Hepatocyte (in vitro differentiated cells): ENCODE measurements at places on chromosomes 2 and 18.
A peak's percentile ranks its signal among the peaks of the same experiment; 100 is the strongest.

DNA sequence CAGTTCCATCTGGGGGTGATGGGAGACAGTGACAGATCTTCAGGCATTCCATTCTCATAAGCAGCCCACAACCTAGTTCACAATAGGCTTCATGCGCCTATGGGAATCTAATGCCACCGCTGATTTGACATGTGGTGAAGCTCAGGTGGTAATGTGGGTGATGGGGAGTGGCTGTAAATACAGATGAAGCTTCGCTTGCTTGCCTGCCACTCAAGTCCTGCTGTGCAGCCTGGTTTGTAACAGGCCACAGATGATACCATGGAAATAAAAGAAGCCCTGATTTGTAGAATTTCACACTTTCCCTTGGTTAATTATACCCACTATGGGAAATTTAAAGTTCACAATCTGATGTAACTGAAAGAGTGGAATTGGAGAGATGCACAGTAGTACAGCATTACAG, 40.5 kb upstream of the CXXC1 start:
- DNase-seq: no peak

DNA sequence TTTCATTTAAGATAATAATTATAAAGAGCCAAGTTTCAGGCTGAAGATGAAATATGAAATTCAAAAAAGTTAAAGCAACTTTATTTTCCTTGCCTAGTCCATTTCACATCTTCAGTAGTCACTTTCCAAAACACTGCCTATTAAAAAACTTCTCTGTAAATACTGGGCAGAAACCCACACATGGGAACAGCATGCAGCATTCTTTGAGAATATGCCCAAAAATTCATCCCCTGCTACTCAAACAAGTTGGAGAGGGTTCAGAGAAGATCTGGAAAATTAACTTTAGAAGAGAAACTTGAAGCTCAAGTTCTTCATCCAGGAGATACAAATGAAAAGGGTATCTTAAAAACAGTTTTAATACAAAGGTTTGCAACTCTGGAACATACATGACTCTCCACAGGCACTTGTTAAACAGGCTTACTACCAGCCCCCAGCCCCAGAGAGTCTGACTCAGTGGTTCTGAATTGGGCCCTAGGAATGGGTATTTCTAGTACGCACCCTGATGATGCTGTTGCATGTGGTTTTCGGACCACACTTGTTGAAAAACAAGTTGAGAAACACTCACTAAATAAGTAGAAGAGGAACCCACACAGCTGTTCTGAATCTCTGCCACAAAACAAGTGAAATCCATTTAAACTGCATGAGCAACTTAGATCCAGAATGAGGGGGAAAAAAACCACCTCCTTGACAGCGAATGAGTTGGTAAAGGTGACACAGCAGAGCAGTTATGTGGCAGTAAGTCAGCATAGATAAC, 329.1 kb downstream of the SATB2 start:
- no peak for DNase-seq

DNA sequence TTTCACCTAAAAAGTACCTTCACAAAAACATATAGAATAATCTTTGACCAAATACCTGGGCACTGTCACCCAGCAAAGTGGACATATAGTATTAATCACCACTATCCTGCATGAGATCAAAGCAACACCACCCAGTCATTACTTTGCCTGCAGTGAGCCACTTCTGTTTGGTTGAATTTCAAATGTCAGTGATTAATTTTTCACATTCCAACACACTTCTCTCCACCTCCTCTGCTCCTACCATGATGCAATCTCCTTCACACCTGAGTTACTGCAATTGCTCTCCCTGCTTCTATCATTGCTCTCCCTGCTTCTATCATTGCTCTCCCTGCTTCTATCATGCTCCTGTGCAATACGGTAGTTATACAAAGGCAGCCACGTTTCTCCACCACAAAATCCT, 106.1 kb upstream of the NETO1 start:
- DNase-seq: no peak

- peak; percentile 45 for DNase-seq
These were observed 1064.1 kb upstream of the CNTNAP5 start for GRCh38 chr2:122960759-122961641.

GRCh38 chr2:149860276-149860921, 272.8 kb upstream of the MMADHC start:
- DNase-seq: no peak

- DNase-seq: no peak
These were observed 57.3 kb downstream of the RHOB start for GRCh38 chr2:20504174-20504573.

GRCh38 chr2:127985026-127985734, 42.7 kb downstream of the SAP130 start:
- no peak for DNase-seq

GRCh38 chr2:25895610-25896009, 17.3 kb upstream of the ASXL2 start:
- DNase-seq: no peak

DNA sequence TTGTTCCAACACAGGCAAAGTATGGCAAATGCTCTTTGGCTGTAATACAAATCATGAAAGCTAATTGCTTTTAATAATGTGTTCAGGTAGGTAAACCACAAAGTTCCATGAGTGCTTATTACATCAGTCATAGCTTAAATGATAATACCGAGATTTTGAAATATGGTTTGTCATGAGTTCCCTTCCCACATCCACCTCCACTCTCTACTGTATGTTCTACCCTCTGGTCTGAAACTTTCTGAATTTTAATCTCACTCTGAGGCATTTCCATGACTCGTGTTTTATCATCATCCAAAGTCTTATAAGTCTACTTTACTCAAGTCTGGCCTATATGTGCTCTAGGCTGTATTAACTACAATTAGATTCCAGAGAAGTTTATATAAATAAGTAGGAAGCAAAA, 354.8 kb downstream of the AKAIN1 start:
- DNase-seq: no peak

DNA sequence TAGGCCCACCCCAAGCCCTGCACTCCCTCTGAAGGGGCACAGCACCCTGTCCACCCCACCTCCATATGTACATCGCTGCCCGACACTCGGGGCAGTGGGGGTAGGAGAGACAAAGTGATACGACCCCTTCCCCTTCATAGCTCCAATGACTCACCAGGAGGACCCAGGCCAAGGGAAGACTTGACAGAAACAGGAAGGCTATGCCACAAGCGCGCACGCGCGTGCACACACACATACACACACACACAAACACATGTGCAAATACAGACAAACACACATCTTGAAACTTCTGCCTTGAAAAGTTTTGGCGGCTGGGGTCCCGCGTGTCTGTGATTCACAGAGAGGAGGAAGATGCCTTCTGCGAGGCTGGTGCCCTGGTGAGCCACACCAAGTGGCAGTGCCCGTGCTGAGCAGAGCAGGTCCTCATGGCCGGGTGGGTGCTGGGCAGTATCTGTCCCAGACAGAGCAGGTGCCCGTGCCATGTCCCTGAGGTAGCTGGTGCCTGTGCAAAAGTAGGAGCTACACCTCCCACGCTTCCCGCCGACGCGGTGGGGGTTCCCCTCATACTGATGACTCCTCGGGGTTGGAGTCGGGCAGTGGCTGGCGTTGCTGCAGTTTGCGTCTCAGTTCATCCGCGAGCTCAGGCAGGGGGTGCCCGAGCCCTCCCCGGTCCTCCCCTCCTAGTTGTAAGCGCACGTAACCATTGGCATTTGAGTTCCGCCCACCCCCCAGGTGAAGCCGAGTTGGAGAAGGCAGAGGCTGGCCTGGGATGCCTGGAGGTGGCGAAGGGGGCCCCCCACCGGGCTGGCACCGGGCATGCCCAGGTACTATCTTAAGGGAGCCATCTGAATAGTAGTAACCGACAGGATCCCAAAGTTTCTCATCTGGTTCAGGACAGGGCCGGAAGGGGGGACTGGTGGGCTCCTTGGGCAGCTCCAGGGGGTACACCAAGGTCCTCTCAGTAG, 2.5 kb upstream of the ANKRD39 start:
- no peak for DNase-seq

DNA sequence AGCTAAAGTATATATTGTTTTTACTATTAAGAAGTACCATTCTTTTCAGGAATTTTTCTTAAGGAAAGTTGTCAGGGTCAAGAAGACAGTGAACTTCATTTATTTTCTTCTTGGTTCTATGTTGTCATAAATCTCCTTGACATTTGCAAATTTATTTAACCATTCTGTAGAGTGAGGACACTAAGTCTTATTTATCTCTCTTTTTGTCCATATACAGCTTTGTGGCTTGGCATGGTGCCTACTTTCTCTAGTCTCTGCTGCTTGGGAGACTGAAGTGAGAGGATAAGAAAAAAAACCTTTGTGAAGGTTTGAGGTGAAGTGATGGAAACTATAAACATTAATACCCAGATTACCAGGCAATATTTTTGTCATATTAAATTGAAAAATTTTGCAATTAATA, 1389.4 kb downstream of the SUCLG1 start:
- DNase-seq: peak; percentile 13

GRCh38 chr2:234795272-234795920, 156.4 kb upstream of the SH3BP4 start:
- DNase-seq: no peak

GRCh38 chr2:239273280-239274234, 127.3 kb downstream of the HDAC4 start:
- DNase-seq: no peak

DNA sequence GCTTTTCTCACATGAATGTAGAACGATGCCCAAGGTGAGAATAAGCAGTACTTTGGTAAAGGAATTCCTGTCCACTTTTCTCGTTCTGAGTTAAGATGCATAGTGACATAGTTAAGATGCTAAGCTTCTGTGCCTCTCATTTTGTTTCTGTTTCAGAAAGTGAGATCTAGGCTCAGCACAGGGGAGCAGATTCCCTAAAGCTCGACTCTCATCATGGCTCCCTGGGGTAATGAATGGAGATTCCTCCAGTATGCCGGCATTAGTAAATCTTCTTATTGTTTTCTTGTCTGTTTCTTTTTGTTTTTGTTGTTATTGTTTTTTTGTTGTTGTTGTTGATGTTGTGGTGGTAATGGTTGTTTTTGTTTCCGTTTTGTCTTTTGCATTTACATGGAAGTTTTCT, 225.4 kb downstream of the LRRTM4 start:
- DNase-seq: no peak

GRCh38 chr2:230872968-230873660, 8.4 kb downstream of the ITM2C start:
- no peak for DNase-seq

- no peak for DNase-seq
These were observed 27.9 kb upstream of the CDCA7 start for GRCh38 chr2:173326806-173327205.

- DNase-seq: no peak
These were observed 22.2 kb upstream of the TTN start for GRCh38 chr2:178829299-178829960.

DNA sequence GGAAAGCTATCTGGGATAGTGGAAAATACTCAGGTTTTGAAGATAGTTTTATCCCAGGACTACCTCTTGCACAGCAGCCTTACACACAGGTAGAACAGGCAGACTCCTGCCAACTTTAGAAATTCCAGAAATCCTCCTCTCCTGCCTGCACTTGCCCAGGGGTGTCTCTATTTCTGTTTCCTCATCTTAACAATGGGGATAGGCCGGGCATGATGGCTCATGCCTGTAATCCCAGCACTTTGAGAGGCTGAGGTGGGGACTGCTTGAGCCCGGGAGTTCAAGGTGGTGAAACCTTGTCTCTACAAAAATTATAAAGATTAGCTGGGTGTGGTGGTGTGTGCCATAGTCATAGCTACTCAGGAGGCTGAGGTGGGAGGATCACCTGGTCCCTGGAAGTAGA, 117.0 kb upstream of the ARL5A start:
- DNase-seq: no peak

- DNase-seq: no peak
These were observed 100.2 kb downstream of the BCL11A start for GRCh38 chr2:60453301-60453700.

- no peak for DNase-seq
These were observed 89.0 kb downstream of the SPRED2 start for GRCh38 chr2:65343386-65343785.

GRCh38 chr18:32459361-32460101, 11.2 kb downstream of the GAREM1 start:
- DNase-seq: no peak

GRCh38 chr18:51943281-51943680, 396.7 kb upstream of the DCC start:
- DNase-seq: no peak

- no peak for DNase-seq
These were observed 42.7 kb upstream of the ALPP start for GRCh38 chr2:232335859-232336215.

DNA sequence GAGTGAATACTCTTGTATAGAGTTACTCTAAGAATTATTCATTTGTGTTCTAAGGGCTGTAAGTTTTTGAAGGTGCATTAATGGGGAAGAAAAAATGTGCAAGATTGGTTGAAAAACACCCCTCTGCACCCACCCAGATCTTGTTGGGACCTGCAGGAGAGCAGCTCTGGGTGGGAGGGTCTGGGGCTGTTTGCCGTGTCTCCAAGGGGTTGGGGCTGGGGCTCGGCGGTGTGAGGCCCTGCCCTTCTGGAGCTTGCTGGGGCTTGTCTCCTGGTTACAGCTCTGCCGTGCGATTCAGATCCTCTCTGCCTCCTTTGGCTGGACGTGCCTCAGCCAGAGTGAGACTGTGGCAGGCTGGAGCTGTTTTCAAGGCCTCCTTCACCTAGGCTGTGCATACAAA, 26.1 kb downstream of the IGFBP2 start:
- no peak for DNase-seq

DNA sequence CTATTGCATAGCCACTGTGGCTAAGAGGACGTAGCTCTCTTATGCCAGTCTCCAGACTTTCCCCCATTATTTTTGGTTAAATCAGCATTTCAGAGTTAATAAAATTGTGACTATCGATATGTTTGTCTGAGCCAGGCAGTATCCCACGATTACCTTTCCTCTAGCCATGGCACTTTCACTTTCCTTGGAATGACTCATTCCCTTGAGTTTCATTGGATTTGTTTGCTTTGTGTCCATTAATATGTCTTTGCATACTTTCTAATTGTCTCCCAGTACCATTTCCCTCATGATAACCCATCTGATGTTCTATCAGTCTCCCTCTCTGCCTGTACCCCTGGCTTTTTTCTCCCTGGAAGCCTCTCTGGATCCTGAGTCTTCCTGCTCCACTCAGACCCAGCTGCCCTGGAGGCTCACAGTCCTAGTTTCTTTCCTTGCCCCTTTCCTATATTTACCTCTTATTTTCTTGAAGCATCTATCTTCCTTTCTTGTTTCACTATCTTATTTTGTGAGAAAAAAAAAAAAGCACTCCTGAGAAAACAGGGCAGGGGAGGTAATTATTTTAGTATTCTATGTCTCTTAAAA, 126.1 kb downstream of the MTX2 start:
- DNase-seq: peak; percentile 2
